ENCODE measurements at places on chromosomes 3 and 15. TPM values are rescaled to one million over a fixed set of nuclear protein-coding genes. Genes with fewer than 3 reads are reported as not detected.

SYNPR gene
- 0.25 TPM for polyA plus RNA-seq

ACVR2B gene
- polyA plus RNA-seq: 10.1 TPM

ZBBX gene
- polyA plus RNA-seq: 6.9 TPM

ARHGAP31 gene
- 41.2 TPM for polyA plus RNA-seq

CCR3 gene
- 0.35 TPM for polyA plus RNA-seq

SLC27A2 gene
- 4.9 TPM for polyA plus RNA-seq

CCDC191 gene
- polyA plus RNA-seq: 20.8 TPM

All from right lung (tissue), 10 donors.